Esophagus squamous epithelium (tissue), 5 donors: ENCODE measurements at places on chromosomes 3 and 15.

DNA sequence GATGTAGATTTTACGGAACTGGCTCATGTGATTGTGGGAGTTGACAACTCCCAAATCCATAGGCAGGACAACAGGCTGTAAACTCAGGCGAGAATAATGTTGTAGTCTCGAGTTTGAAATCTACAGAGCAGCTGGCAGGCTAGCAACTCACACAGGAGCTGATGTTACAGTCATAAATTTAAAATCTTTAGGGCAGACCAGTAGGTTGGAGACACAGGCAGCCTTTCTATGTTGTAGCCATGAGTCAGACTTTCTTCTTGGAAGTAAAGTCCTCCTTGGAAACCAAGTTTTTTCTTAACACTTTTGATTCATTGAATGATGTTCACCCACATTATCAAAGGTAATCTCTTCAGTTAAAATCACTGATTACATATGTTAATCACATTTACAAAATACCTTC is 89.1 kb upstream of the ALCAM start:
- no peak for DNase-seq

DNA sequence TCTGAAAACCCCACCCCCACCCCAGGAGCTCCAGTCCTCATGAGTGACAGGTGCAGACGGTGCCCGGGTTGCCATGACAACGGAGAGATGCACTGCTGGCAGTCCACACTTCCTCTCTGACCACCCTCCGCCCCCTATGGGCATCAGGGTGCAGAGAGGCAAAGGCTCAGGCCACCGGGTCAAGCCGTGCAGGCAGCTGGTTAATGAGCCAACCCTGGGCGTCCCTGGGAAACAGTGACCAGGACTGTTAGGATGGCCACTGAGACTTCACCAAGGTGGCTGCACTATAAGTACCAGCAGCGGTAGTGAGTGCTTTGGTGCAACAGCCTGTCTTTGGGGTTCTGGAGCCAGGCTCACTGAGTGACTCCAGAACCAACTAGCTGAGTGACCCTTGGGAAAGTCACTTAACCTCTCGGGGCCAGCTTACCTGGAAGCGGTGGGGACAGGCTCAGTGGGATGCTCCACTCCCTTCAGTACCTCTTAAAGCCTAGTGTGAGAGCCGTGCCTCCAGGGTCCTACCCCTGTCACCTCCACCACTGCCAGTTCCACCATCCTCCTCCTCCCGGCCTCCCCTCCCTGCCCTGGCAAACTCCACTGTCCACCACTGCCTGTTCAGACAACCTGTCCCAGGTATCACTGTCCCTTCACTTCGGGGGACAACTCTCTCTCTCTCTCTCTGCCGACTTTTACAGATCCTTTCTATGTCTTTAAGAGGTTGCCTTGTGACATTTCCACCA is 121.0 kb upstream of the PRR20G start:
- no peak for DNase-seq

- no peak for DNase-seq
These were observed 329.4 kb upstream of the CTNNB1 start for GRCh38 chr3:40869939-40870338.

GRCh38 chr3:13324835-13325501 is 95.2 kb downstream of the NUP210 start:
- no peak for DNase-seq

- DNase-seq, result no peak
These were observed 519.7 kb downstream of the FGF12 start for GRCh38 chr3:192207651-192208050.

DNA sequence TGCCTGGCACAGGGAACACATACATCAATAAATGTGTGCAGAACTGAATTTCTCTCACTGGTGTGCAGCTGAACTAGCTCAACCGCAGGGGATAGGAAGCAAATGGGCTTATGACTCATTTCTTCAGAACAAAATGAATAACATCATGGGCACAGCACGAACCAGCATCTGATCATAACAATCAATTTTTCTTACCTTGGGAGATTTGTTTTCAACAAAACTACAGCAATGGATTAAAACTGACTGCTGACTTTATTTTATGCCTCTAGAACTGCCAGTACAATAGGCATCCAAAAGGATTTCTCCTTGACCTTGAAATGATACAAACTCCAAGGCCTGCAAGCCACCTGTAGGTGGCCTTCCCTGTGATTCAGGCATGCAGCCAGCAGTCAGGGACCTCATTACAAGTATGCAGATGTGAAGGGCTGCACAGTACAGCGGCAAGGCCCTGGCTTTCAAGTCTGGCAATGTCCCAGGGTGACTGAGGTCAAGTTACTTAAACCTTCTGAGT is 26.1 kb downstream of the TAMM41 start:
- no peak for DNase-seq

DNA sequence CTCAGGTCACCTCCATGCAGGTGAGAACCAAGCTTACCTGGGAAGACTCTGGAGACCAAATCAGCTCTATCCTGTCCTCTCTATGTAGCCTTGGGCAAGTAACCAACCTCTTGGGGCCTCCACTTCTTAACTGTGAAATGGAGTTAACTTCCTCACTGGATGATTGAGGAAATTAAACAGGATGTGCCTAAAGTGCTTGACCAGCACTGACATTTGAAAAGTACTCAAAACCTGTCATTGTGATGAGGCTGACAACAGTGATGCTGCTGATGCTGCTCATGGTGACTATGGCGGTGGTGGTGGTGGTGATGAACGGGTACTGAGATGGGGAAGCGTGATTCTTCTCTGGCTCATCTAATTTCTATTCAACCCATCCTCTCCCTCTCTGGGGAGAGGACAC is 22.3 kb downstream of the VIPR1 start:
- no peak for DNase-seq

- DNase-seq, result no peak
These were observed 61.9 kb upstream of the PHLDB2 start for GRCh38 chr3:111797171-111797615.

DNA sequence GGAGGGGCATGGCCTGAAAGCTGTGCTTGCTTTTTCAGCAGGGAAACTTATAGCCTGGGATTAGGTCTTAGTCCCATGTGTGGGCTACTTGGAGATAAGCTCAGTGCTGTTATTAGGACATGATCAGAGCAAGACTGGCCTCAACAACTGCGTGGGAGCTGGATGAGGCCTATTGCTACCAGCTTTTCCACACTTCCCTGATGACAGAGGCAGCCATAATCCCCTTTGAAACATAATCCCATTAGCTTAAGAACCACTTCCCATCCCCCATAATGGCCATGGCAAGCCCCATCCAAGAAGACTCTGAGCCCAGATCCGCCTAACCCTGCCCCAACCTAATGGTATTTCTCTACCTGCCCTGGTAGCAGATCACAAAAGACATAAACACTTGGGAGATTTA is 26.6 kb upstream of the GK5 start:
- DNase-seq, result no peak

DNA sequence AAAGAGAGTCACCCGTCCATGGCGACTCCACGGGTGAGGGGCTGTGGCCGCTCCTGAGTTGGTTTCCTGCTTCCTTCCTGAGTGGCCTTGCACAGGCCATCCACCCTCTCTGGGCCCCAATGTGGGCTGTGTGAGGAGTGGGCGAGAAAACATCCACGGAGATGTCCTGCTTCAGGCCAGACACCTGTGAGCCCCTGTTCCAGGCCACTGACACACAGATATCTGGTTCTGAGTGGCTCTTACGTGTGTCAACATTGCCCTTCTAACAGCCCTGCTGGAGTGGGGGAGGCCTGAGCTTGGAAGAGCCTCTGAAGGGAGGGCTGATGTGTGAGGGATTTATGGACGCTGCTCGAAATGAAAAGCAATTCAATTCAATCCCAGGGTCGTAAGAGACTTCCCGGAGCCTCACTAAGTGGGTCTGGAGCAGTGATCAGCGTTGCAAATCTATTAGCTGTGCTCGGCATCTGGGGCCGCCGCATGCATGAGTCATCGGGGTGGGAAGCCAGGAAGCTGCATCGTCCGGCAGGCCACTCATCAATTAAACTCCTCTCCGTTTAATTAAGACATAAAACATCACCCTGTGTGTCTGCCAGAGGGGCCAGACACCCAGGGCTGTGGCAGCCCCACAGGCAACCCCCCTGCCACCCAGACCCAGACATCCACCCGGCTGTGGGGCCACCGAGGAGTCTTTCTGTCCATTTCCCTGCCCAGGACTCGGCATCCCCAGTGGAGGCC is 20.0 kb upstream of the PRR23E start:
- no peak for DNase-seq

DNA sequence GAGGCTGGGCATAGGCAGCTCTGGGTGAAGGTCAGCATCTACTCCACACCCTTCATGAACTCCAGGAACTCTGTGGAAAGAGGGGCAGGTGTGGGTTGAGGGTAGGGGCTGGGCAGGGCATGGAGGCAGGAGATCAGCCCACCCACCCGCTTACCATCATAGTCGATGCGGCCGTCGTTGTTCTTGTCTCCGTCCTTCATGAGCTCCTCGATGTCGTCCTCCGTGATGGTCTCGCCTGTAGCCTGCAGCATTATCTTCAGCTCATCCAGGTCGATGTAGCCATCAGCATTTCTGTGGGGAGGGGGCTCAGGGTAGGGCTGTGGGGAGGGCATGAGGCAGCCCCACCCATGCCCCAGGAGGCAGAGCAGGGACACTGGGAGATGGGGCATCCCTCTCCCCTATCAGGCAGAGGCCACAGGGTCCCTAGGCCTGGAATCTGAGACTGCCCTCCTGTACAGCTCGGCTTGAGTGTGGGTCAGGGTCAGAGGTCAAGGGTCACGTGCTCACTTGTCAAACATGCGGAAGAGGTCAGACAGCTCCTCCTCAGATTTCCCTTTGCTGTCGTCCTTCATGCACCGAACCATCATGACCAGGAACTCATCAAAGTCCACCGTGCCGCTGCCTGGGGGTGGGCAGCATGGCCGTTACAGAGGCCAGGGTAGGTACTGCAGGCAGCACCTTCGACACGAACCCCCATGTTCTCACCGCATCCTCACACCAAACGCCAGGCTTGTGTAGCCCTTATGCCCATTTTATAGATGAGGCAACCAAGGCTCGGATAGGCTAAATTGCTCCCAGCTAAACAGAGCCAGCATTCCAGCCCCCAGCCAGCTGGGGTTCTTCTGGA is 2.4 kb downstream of the TNNC1 start:
- DNase-seq, result no peak

DNA sequence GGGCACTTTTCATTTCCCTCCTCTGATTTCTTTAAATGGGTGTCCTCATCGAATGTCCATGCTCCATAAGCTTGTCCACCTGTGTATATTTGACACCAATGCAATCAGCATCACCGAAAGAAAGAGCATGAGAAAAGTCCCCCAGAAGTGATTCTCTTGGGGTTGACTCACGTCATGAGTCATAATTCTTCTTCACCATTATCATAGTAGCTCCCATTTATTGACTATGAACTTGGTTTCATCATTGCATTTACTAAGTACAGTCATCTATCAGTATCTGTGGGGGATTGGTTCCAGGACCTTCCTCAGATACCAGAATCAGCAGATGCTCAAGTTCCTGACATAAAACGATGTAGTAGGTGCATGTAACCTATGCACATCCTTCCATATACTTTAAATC is 372.5 kb upstream of the CFAP20DC start:
- DNase-seq, result no peak

- no peak for DNase-seq
These were observed 853.7 kb downstream of the MCTP2 start for GRCh38 chr15:95085056-95085455.

GRCh38 chr15:54816401-54816800 is 380.3 kb downstream of the RSL24D1 start:
- no peak for DNase-seq

GRCh38 chr3:48993834-48994233 is 3.8 kb downstream of the P4HTM start:
- DNase-seq, result no peak

- DNase-seq, result no peak
These were observed 9.1 kb downstream of the CCR4 start for GRCh38 chr3:32960404-32961170.

- no peak for DNase-seq
These were observed 29.7 kb upstream of the HHATL start for GRCh38 chr3:42732196-42732828.

DNA sequence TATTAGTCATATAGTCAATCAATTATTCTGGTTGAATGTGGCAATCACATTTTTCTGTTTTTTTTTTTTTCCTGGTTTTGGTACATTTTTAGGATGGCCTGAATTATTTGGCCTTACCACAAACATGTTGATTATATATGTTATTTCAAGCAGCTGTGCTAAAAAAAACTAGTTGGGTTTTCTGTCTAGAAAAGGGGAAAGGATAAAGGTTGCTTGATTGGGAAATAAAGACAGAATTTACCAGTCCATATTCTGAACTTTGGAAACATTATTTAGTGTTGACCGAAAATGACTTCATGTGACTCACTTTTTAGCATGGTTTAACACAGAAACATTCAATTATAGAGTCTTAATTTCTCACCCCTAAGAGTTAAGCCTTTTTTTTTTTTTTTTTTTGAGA is 8.1 kb downstream of the MORF4L1 start:
- DNase-seq, result no peak

DNA sequence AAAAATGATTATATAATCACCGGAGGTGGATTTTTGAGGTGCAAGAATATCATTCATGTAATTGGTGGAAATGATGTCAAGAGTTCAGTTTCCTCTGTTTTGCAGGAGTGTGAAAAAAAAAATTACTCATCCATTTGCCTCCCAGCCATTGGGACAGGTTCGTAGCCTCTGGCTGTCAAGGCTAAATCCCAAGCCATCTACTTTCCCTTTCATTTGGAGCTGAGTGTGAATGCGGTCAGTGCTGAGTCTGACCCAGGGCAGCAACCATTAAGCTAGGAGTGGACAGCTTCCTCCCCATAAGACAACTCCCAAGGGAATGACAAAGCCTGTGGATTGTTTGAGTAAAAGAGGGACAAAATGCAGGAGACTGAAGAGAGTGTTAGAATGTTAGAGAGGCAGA is 33.6 kb downstream of the PARP14 start:
- no peak for DNase-seq

DNA sequence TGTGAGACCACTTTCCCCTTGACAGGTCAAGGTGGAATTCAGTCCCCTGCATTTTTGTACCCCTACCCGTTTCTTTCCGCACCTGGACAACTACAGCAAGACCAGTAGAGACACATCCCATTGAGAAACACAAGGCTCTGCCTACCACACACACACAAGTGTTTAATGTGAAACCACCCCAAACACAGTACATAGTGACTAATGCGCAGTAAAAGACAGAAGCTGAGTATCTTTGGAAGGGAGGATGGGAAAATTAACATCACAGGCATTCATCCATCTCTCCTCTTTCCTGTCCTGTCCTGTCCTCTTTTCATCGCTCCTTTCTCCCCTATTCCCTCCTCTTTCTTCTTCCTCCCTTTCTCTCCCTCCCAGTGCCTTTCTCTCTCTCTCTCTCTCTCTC is 64.8 kb downstream of the SCN11A start:
- DNase-seq, result no peak

GRCh38 chr3:185750015-185750414 is 74.8 kb downstream of the IGF2BP2 start:
- no peak for DNase-seq
